NCI-H446 (cell line): ENCODE measurements at places on chromosomes 3 and 15.

DNA sequence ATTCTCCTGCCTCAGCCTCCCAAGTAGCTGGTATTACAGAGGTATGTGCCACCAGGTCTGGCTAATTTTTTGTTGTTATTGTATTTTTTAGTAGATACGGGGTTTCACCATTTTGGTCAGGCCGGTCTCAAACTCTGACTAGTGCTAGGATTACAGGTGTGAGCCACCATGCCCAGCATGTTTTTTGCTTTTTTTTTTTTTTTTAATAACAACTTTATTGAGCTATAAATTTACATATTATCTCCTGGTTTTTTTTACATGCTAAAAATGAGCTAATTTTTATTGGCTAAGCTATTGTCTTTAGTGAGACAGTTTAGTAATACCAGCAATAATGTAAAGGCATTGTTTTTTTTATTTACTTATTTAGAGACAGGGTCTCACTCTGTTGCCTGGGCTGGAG is 105.2 kb downstream of the PDE8A start:
- DNase-seq, result no peak

- DNase-seq, result no peak
Measured at GRCh38 chr15:74384881-74385643, 17.6 kb upstream of the CYP11A1 start.

GRCh38 chr3:113695786-113696645 is at the start of gene USF3:
Gene USF3, minus strand, starts transcription at chr3:113696642. Its CDS starts 21,764 bp downstream, at chr3:113674878.
- peak; percentile 68 for DNase-seq

DNA sequence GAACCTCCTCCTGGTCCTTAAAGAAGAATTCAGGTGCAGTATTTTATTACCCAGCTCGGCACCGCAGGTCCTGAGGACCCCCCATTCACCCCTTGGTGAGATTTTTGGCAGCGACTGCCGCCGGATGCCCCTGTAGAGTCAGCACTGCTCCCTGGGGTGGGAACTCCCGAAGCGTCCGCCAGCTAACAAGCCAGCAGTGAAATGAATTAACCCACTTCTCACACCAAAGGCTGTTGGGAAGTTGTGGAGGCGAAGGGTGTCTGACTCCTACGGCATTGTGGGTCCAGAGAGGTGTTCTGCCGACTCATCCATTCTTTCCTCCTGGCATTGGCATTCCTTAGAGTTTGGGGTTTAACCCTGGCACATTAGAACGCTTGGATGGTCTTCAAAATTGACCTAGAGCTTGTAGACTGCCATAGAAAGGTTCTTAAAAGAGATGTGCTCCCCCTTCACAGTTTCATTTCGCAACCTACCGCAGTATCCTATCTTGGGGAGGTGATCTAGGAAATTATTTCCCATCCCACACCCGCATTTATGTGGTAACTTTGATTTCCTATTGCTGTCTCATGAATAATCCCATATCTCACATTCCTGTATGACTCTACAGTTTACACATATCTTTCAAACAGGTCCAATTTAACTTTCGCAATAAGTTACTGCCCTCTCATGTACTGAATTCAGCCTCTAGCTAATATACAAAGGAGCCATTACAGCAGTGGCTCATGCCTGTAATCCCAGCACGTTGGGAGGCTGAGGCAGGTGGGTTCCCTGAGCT is 879 bp upstream of the EIF5A2 start:
- no peak for DNase-seq

- no peak for DNase-seq
Measured at GRCh38 chr3:188607805-188608315, 453.9 kb downstream of the LPP start.

- DNase-seq, result no peak
Measured at GRCh38 chr3:44128057-44128775, 113.5 kb upstream of the TOPAZ1 start.
